ENCODE measurements at places on chromosomes 11 and 22.

DNA sequence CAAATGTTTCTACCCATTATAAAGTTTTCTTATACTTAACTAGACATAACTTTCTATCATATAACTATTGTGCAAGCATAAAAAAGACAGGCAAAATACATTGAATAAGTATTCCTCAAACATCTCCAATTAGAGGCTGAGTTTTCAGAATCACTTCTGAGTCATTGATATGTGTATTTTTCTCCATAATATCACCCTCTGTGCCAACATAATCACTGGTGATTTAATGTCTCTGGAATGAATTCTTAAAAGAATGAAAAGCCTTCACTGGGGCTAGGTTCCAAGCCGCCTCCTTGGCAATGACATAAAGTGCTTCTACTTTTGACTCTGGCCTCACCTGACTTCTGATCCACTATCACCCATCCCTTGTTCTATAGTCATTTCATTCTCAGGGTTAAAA is 197.0 kb upstream of the E2F8 start:
- no peak for DNase-seq

DNA sequence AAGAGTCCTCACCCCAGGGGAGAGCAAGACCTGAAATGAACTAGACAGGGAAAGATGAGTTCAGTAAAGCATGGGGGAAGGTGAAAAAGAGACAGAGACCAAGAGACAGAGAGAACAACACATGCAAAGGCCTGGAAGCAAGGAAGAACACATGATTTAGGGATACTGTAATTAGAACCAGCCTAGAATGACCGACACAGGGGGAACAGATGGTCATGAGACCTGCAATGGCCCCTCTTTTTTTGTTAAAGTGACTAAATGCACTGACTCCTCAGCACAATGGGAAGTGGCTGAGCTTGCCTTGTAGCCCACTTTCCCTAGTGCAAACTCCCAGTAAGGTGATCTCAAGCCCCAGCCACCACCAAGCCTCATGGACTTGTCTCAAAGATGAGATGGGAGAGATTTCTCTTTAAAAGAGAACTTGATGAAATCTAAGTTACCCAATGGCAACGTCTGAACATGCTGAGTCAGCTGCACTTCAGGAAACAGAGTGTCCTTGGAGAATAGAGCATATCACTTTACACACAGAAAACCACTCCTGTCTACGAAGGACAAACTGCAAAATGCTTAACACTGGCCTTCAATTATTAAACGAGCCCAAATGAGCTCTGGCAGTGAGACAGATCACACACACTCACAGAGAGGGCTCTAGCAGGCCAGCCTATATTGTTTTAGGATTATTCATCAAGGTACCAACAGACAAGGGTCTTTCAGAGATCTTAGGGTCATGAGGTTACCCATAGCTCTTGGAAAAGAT is 91.0 kb downstream of the SERGEF start:
- DNase-seq, result no peak

GRCh38 chr22:29693671-29694070 is 26.1 kb upstream of the CABP7 start:
- no peak for DNase-seq

DNA sequence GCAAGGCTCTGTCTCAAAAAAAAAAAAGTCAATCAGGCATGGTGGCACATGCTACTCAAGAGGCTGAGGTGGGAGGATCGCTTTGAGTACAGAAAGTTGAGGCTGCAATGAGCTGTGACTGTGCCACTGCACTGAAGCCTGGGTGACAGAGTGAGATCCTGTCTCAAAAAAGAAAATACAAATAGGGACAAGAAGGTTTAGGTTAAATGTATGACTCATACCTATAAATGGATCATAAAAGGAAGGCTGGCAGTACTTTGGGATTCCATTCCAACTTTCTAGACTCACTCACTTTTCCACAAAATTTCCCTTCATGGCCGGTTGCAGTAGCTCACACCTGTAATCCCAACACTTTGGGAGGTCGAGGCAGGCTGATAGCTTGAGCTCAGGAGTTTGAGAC is 25.6 kb upstream of the OSBP start:
- no peak for DNase-seq

DNA sequence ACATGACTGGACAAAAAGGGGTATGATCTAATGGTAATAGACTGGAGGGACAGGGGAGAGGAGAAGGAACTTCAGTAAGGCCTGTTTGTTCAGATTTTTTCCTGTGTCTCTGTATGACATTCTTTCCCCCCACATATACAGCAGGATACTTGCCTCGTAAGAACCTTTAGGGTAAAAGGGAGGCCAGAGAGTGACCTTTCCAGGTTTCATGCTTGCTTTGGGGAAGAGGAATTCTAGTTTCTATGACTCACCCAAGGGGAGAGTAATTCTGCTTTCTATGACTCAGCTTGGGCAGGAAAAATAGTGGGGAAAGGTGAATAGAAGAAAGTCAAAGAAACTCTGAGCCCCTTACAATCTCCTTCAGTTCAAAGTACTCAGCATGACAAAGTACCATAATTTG is 457.0 kb downstream of the DLG2 start:
- no peak for DNase-seq
